ENCODE measurements at places on chromosomes 2 and 18. TPM values are rescaled to one million over a fixed set of nuclear protein-coding genes. Genes with fewer than 3 reads are reported as not detected.

- DNase-seq = no peak
Measured at GRCh38 chr2:42967959-42968674, 175.7 kb upstream of the HAAO start.

- no peak for DNase-seq
Measured at GRCh38 chr2:7377916-7378569, 460.8 kb downstream of the RNF144A start.

- DNase-seq = no peak
Measured at GRCh38 chr18:46488471-46489213, 168.4 kb downstream of the LOXHD1 start.

GRCh38 chr18:70636991-70637390 is 348.1 kb downstream of the SOCS6 start:
- no peak for DNase-seq

DNA sequence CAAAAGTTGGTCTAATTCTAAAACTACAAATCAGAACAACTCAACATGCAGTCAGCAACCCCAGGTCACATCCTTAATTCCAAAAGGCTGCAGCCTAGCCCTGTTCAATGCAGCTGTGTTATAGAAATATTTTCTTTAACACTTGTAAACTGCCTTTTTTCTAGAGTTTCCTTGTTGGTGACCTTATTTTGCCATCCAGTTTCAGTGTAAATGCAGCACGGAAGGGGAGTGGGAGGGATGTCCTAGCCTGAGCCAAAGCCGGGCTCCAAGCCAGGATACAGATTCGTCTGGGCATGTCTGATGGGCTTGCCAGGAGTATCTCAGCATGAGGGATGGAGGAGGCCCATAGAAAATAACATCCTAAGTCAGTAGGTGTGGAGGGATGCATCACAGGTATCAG is 17.7 kb upstream of the SP3 start:
- DNase-seq = no peak

GRCh38 chr2:7358865-7359447 is 441.7 kb downstream of the RNF144A start:
- no peak for DNase-seq

DNA sequence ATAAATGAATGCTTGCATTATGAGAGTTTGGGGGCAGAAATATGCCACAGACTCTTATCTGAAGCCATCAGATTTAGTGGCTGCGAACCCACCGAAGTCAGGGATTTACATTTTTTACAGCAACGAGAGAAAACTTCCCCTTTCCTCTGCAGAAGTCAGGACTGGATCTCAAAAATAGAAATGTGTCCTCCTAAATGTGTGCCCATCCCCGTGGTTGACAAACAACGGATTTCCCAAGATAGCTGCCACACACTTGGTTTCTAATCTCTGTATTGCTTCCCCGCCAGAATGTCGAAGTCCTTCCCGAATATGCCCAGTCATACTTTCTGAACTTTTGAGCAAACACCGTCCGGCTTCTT is 879 bp upstream of the ADAM23 start:
- DNase-seq = no peak

DNA sequence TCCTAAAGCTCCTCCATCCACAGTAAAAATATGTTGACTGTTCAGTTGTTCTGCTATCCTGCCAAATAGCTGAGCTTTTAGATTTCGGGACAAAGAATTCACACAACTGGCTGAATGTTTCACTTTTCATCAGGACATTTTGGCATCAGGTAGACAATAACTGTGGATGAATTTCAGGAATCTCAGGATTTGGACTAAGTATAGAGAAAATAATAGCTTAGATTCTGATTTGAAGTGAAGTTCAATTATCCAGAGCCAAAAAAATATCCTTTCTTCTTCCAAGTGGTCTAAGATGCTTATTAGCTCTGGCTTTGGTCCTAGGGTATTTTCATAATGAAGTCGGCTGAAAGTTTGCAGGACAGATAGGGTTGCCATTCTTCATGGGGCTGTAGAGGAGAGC is 16.1 kb downstream of the KCNE4 start:
- no peak for DNase-seq

DNA sequence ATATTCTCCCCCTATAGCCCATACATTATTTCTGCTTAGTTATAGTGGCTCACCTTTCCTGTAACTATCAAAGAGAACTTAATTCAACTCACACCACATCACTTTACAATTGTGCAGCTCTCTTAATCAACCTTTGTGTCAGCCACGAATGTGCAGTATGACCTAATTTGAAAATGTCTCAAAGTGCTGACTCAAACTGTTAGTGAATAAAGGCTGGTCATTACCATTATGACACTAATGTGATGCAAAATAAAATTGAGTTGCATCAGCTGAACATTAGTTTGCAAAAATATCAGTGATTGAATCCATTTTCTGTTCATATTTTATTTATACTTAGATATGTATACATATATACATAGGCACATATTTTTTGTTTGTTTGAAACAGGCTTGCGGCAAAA is 251.8 kb downstream of the MEIS1 start:
- DNase-seq = no peak

GRCh38 chr2:159518321-159519005 is 97.9 kb downstream of the BAZ2B start:
- no peak for DNase-seq

GRCh38 chr18:62878305-62878704 is 163.0 kb downstream of the PHLPP1 start:
- DNase-seq = no peak

DNA sequence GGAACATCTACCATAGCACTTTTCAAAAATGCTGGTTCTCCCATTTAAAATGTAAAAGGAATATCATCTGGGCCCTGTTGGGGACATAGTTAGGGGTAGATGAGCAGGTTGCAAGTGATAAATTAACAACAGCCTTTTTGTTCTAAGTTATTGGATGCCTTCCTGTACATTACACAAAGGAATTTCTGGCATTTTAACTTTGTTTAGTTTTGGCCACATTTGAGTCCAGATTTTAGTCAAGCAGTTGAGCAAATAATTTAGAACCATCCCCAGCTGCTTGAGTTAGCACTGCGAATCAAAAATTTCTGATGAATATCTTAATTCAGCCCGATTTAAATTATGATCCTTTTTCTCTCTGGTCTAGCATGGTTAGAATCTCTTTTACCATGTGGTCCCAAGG is 124.4 kb downstream of the TTC27 start:
- no peak for DNase-seq

GRCh38 chr18:5431836-5432575 is 111.8 kb downstream of the EPB41L3 start:
- DNase-seq = no peak

GRCh38 chr2:157296958-157297357 is 28.7 kb downstream of the ERMN start:
- no peak for DNase-seq

DNA sequence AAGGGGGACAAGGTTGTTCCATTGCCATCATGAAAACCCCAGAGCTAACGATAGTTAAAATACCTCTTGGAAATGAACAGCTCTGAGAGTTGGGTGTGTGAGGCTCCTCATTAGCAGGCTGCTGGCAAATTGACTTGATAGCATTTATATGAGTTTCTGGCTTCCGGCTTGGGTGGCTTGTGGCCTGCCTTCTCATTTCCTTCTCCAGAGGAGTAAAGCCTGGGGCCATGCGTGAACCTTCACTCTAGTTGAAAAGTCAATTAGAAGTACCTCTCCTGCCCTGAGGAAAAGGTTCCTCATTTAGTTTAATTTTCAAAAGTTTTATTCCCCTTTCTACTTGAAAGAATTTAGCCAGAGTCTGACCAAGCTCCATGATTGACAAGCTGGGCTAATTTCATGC is 67.1 kb downstream of the MGAT5 start:
- DNase-seq = no peak

DNA sequence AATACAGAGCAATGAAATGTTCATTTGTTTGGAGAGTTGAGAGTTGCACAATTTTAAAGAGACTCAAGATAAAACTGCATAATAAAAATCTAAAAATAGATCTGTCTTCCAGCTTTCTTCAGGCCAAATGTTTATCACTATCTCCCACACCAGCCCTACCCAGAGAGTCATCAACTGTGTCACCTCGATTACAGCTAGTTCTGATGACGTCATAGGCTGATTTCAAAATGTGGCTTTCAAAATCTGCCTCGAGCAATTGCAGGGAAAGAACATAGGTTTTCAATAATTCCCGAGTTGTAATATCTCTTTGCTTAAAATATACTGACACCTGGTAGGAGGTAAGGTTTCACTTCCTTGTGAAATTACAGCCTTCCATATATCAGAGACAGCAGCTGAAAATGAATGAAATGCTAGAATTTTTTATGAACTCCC is 677.6 kb upstream of the ID2 start:
- DNase-seq = peak; percentile 29

DNA sequence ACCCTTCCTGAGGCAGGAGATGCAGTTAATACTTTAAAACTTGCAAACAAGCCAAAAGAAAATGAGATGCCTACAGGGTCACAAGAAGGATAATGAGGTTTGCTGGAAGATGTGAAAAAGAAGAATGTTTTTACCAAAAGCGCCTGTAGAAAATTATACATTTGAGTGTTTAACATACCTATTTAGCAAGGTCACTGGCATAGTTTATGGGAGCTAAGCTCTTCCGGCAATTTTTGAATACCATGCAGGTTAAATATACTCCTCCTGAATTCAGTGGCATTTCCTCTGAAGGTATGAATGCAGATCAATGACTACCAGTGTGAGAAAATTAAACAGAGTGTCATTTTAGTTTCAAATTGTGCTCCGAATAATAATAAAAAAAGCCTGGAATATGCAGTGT is 21.2 kb upstream of the MAP3K20 start:
- DNase-seq = no peak

DNA sequence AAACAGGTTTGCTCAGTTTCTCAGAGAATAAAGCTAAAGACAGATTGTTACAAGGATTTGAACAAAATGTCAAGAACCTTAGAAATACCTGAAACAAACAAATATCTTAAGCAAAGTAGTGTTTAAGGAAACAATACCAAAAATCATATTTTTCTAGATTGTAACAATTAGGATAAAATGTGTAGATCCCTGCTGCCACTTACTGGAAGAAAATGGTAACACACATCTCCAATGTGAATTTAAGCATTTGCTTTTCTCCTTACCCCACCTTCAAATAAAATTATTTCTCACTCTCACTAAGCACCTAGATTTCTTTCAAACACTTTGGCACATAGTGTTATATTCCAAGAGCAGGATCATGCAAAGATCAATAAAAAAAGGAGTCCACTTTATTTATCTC is 34.9 kb downstream of the SUCLG1 start:
- DNase-seq = peak; percentile 2

GRCh38 chr18:59024829-59025228 is 114.9 kb upstream of the SEC11C start:
- DNase-seq = no peak

DNA sequence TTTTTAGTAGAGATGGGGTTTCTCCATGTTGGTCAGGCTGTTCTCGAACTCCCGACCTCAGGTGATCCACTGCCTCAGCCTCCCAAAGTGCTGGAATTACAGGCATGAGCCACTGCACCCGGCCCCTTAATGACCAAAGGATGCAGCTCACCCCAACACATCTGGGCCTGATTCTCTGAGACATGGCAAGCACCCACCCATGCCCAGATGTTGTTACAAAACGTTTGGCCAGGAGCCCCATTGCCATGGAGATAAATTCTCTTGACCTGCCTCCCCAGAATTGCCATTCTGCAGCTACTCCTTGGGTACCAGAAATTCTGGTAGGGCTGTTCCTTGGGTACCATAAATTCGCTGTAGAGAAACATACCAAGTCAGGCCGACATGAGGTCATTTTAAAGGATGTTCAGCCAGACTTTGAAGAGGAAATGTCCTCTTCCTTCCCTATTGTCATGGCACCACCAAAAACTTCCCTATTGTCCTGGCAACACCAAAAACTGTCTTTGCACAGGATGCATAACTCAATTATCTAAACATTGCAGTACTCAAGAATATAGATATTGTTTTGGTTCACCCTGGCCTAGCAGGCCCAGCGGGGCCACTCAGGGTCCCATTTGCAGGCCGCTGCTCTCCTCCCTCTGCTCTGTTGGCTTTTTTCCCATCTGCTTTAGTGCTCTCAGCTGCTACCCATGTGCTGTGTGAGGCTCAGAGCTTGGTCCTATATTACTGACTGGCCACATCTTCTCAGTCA is 160.9 kb upstream of the TTC39C start:
- DNase-seq = no peak

GRCh38 chr2:80461505-80462197 is 157.1 kb upstream of the LRRTM1 start:
- DNase-seq = no peak

- DNase-seq = no peak
Measured at GRCh38 chr2:109339519-109339966, 210.5 kb downstream of the SH3RF3 start.

DNA sequence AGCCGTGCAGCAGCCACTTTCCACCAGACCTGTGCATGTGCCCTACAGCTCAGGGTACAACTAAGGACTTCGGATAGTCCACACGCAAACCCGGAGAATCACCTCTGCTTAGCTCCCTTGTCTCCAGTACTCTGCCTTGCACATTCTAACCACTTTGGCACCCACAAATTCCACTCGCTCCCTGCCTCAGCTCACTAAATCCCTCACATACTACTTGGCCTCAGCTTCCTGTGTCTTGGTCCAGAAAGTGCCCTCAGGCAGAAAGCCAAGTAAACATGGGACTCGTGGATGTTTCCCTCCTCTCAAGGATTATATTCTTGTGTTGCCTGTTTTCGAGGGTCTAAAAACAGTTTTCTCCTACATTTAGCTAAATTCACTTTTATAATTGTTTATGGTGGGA is 157.8 kb upstream of the DAPL1 start:
- DNase-seq = no peak

GRCh38 chr2:45849491-45850283 is 198.2 kb downstream of the PRKCE start:
- DNase-seq = no peak

DNA sequence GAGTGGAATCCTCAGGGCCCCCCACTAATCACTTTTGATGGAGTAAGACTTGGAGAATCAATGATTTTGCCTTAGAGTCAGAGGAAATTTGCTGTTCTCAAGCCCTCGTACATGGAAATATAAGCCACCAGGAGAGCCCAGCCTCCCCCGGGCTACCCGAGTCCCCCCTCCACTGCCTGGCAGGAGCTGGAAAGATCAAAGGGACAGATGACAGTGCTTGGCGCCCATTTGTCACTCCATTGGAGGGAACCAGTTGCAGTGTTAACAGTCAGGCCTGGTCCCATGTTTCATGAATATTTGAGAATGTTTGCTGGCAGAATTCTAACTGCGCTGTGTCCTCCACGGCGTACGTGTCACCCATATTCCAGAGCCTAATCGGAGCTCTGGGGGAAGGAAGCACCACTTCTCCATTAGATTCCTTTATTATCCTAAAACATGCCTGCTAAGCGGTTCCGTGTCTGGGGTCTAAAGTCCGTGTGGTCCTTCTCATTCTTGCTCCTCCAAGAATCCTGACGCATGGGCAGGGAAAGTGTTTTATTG is 202.4 kb downstream of the KLHL29 start:
- no peak for DNase-seq

The APLF gene
- total RNA-seq = 6.8 TPM

The HAAO gene
- total RNA-seq = not detected

The BMP10 gene
- not detected for total RNA-seq

The KIF3C gene
- total RNA-seq = 10.5 TPM

The CD302 gene
- not detected for total RNA-seq

The LAMA3 gene
- total RNA-seq = 1.6 TPM

The FBLN7 gene
- total RNA-seq = 0.25 TPM

The SNORC gene
- 1.4 TPM for total RNA-seq

The IL36RN gene
- not detected for total RNA-seq

The KCNJ3 gene
- total RNA-seq = not detected

The DHRS9 gene
- total RNA-seq = not detected

The RHOB gene
- 0.36 TPM for total RNA-seq

The REEP1 gene
- total RNA-seq = not detected

The IMPA2 gene
- 55.8 TPM for total RNA-seq

The CD8B2 gene
- total RNA-seq = not detected

The HOXD1 gene
- not detected for total RNA-seq

Measured in OCI-LY7 (cell line).